Stimulated activated memory B cell treated with anti-CD40 and anti-IgM and Interleukin-4, amounts not matched to agents 10 μg/mL and 1 μg/mL and 100 μg/mL, for 72 hours (primary cell): ENCODE measurements at places on chromosomes 1 and 21.

GRCh38 chr21:41029571-41029970, 138.4 kb upstream of the BACE2 start:
- no peak for ATAC-seq

DNA sequence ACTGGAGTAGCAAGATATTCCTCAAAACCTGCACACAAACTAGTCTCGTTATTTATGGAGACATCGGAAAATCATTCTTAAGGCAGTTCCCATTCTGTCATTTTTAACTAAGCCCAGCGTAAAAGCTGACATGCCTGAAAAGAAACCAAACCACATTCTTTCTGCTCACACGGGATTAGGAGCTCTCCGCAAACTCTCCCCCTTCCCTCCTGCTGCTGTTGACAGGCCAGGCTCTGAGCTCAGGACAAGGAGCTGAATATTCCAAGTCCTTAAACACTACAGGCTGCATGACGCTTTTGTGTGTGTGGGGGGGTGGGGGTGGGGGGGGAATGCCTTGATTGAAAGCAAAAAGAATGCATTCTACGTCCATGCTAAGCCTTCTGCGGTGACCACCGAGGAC, 5.2 kb downstream of the OLIG1 start:
- ATAC-seq: no peak

GRCh38 chr1:17586172-17586964, 46.9 kb downstream of the ARHGEF10L start:
- no peak for ATAC-seq

GRCh38 chr1:23521588-23521987, 9.4 kb downstream of the E2F2 start:
- no peak for ATAC-seq

- no peak for ATAC-seq
Observed at GRCh38 chr1:194300340-194300739, 1113.9 kb upstream of the B3GALT2 start.

- ATAC-seq: no peak
Observed at GRCh38 chr1:235057385-235058306, 71.0 kb downstream of the TOMM20 start.

GRCh38 chr1:234526922-234527321, 47.9 kb upstream of the TARBP1 start:
- no peak for ATAC-seq

GRCh38 chr1:219837274-219837993, 90.9 kb downstream of the SLC30A10 start:
- ATAC-seq: no peak

DNA sequence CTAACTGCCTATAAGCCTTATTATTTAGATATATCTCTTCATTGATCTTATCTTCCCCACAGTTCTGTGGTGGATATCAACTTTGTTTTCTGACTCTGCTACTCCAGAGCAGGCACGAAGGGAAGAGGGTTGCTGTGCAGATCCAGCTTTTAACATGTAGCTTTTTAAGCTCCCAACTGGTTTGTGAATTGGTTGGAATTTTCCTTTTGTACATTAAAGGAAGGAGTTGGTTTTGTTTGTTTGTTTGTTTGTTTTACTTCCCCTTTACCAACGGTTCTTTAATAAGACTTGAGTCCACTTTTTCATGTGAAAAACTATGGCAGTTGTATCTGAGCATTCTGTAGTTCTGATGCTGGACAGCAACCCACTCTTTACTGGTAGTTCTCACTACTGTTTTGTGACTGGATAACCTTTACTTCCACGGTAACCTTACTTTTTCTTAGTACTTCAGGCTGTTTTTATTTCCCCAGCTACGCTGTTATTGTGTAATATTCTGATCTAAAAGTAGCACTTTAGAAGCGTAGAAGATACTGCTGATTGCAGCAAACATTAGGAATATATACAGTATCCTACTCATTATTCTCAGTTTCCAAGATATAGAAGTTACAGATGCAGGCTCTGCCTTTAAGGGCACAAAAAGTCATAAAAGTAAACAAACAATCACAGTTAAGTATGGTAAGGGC, 1.6 kb downstream of the GNPAT start:
- no peak for ATAC-seq

DNA sequence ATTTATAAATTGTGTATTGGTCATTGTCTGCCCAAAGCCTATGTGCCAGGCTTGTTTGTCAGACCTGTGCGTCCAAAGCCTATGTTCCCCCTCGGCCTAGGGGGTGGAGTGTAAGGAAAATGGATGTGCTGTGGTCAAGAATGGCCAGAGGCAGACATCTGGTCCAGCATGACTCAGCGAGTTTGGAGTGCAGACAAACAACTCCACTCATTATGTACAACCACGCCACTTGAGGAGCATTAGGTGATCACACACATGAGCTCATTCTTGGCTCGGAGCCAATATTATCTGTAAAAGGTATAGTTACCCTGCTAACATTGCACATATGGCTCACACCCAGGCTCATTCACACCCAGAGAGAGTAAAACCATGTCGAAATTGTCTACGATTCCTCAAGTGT, 1047.6 kb upstream of the ADGRL4 start:
- ATAC-seq: no peak
